ENCODE measurements at places on chromosomes 6 and 20.

DNA sequence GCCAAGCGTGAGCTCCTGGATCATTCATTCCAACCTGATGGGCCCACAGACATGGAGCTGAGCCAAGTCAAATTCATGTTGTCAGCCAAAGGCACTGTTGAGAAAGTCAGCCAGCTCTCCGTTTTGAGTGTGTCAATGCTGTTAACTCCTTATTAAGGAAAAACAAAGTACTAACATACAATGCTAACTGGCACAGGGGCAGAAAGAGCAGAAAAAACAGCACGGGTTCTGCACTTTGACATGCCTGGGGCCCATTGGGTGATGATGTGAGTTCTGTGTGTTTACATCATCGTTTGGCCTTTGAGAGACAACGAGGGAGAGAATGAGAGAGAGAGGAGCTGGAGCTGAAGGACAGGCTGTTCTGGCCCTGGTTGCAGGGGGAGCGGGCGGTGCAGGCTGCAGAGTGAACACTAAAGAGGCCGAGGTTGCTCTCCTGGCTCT lies 85.9 kb downstream of the SMOC2 start:
- DNase-seq = no peak

- no peak for DNase-seq
Measured at GRCh38 chr6:144588697-144589325, 303.7 kb downstream of the UTRN start.

GRCh38 chr20:32301719-32302506 lies 24.5 kb downstream of the KIF3B start:
- DNase-seq = no peak

DNA sequence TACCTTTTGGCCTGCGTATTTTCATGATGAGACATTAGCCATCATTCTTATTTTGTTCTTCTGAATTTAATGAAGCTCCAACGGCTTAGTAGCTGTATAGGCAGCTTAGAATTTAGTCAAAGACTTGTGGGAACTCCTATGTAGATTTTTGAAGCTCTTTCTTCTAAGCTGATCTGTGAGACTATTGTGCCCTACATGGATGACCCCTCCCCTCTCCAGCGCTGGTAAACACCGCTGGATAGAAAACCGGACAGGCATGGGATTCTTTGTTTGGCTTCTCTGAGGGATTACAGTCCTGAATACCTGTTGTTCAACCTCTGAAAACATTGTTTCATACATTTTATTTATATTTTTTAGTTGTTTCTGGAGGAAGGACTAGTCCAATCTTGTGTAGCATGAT lies 1353.4 kb downstream of the GRIK2 start:
- no peak for DNase-seq

- no peak for DNase-seq
Measured at GRCh38 chr6:139962654-139963347, 588.4 kb upstream of the CITED2 start.
